ENCODE measurements at places on chromosomes 2 and 18.
A peak's percentile ranks its signal among the peaks of the same experiment; 100 is the strongest.

GRCh38 chr2:61018798-61019197 lies 743 bp upstream of the PUS10 start:
- DNase-seq, result no peak

DNA sequence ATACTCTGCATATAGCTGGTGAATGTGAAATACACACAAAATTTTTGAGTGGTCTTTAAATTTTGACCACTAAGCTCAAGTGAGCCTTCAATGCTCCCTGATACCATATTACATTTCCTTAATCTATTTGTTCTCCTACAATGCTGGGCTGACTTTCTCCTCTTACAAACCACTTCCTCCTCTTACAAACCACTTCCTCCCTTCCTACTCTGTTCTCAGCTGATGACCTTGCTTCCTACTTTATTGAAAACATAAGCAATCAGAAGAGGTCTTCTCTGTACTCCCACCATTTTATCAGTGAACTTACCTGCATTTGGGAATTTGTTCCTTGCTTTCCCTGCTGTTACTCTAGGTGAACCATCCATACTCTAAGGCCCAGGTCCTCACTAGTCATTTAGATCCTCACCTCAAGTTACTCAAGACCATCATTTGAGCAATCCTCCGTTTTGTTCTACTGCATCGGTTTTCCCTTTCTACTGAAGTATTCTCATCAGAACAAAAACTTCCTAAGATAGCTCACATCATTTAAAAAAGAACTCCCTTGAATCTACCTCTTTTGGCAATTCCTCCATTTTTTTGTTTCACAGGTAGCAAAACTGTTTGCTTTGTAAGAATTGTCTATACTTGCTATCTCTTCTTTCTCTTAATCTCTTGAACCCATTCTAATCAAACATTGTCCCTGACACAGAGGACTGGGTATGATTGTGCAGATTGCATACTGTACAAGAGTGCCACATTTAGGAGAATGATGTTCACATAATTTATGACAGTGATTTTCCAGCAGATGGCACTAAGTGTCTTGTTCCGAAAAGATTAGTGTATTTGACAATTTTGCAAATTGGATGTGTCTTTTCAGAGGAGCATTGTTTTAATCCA lies 96.5 kb downstream of the EPB41L5 start:
- no peak for DNase-seq

- DNase-seq, result peak; percentile 64
Measured at GRCh38 chr2:136116151-136116812, 1.7 kb downstream of the CXCR4 start.

DNA sequence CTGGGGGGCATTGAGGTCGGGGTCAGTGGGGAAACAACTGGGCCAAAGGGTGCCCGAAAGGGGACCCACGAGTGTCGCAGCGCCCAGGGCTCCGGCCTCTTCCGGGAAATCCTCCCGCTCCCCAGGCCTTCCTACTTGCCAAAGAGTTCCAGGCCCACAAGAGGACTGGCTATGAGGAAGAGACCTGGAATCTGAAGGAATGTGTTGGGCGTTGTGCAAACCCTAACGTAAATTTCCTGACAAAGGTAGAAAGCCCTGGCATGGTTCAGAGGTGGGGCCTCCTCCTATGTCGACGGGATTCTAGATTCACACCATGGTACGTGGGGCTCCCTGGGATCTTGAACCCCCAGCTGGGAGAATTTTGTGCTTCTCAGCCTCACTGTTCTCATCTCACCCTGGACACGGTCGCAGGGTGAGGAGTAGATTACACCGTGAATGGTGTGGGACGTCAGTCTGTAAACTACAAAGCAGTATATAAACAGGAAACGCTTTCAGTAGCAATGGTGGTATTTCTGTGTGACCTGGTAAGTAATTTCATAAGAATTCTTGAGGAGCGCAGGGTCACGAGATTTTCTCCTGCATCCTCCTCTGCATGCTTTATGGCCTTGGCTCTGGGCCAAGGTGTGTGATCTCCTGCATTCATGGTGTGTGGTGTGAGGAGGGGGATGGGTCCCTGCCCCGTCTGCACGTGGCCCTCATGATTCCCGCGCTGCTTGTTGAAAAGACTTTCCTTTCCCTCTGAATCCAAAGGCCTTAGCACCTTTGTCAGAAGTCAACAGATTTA lies 868 bp downstream of the HSBP1L1 start:
- DNase-seq, result no peak

- DNase-seq, result no peak
Measured at GRCh38 chr2:144477957-144478311, 42.0 kb downstream of the ZEB2 start.

- no peak for DNase-seq
Measured at GRCh38 chr2:122514451-122514996, 759.1 kb downstream of the TSN start.

GRCh38 chr2:42663828-42664227 lies 95.4 kb downstream of the MTA3 start:
- DNase-seq, result no peak

DNA sequence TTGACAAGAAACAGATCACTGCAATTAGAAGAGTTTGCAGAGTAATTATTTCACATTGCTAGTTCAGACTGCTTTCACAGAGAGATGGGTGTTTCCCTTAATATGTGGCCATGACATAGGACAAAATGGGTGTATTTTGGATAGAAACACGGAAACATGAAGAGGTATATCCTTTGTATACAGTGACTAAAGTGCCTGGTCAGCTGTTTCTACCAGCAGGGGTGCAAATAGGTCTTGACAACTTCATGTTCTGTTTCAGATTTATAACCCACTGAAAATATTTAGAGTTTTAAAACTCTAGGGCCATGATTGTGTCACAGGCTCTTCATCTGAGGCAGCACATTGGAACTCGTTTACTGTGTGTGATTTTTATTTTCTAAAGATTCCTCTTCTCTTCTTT lies 357.1 kb upstream of the TNP1 start:
- no peak for DNase-seq

DNA sequence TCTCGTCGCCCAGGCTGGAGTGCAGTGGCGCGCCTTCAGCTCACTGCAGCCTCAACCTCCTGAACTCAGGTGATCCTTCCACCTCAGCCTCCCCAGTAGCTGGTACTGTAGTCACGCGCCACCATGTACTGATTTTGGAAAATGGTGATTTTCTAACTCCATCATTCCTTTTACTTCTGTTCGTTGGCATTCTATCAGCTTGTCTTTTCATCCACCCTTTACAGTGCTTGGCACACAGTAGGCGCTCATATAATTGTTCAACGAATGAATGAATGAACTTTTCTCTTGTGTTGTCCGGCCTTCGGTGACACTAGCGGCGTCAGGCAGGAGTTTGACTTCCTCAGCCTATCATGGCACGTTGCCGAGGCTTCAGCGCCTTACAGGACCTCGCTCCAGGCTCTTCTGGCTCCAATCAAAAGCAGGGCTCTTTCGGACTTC lies 373 bp upstream of the MTHFD2 start:
- no peak for DNase-seq

GRCh38 chr2:37786854-37787253 lies 115.4 kb upstream of the CDC42EP3 start:
- DNase-seq, result no peak

- DNase-seq, result no peak
Measured at GRCh38 chr2:44975571-44976450, 33.4 kb downstream of the SIX2 start.

GRCh38 chr2:165060411-165060810 lies 105.1 kb upstream of the SLC38A11 start:
- no peak for DNase-seq

GRCh38 chr2:188512456-188512855 lies 220.8 kb downstream of the GULP1 start:
- no peak for DNase-seq

DNA sequence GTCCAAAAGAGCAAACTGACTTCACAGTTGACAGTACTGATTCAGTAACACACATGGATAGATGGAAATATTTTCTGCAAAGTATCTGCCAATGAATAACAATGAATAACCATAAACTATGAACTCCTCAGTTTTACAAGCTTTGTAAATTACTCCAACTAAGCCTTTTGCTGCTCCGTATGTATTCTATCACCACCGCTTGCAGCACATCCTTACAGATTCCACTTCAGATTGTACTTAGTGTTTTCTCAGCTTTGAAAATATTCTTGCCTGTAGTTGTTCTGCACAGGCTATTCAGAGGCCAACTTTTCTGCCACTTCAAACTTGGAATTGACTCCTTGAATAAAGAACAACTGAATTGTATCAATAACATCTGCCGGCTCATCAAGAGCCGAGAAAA lies 36.2 kb downstream of the TLK1 start:
- no peak for DNase-seq

GRCh38 chr2:129914538-129915302 lies 64.7 kb upstream of the RAB6C start:
- DNase-seq, result no peak

DNA sequence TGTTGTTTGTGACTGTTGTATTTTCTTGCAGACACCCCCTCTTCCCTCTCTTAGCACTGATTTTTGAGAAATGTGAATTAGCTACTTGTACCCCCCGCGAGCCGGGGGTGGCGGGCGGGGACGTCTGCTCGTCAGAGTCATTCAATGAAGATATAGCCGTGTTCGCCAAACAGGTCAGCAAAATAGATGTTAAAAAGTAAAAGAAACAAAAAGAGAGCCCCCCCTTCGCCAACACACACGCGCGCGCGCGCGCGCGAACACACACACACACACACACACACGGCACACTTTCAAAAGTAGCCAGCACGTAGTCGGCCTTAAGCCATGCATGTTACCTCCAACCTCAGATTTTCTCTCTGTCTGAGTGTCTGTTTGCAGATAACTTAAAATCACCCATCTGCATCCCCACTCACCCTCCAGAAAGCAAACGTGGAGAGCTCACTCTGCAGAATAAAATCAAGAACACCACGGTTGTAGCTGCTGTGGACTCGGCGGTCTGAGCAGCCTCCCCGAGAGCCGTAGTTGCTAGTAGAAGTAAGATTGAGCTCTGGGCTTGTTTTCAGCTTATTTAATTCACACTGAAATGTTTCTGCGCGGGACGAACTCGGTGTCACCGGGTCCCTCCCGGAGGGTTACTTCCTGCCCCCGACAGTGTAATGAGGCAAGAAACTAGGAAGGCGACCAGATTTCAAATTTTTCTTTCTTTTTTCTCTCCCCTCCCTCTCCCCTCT lies 5.1 kb downstream of the MEIS1 start:
- no peak for DNase-seq

DNA sequence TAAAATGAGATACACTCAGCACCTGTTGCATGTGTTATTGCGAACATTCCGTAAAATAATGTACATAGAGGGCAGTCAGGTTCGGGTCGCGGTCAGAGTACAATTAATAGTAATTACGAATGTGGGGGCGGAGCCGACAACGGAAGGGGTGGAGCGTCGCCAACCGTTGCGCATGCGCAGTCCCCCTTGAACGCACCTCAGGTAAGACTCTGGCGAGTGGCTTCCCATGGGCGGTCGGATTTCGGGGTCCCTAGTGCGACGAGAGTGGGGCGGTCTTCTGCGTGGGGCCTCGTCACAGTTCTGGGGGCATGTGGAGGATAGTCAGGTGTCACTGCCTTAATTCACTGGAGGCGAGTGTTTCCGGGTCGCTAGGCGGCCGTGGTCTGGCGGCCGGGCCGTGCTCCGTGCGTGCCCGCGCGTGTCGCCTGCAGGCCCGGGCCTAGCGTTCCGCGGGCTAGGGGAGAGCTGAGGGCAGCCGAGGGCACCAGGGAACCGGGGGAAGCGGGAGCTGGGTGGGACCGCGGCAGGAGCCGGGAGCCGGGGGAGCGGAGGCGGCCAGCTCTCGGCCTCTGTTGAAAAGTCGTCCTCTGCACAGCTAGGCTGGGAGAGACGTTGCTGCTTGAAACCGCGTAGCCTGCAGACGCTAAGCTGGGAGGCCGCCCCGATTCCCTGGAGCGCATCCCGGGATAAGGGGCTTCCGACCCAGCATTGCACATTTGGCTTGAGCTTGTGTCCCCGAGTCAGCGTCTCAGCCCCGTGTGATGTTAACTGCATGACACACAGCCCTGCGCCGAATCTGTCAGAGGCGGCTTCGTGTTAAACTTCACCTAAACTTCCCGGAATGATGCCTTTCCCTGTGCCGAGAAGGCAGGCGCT lies at the start of gene CEBPZOS:
Gene CEBPZOS (plus strand): TSS at position 177 of the 876 bp plus-strand sequence. CDS start 3,209 bp downstream, outside the sequence.
- peak; percentile 82 for DNase-seq

GRCh38 chr2:55500025-55500424 lies 19.5 kb upstream of the CFAP36 start:
- no peak for DNase-seq

- no peak for DNase-seq
Measured at GRCh38 chr2:185583058-185583816, 155.4 kb upstream of the FSIP2 start.
